ENCODE measurements at places on chromosomes 7 and 10.

- DNase-seq: no peak
These were observed 50.7 kb upstream of the RHEB start for GRCh38 chr7:151570366-151570915.

- no peak for DNase-seq
These were observed 84.7 kb downstream of the CHST15 start for GRCh38 chr10:124008681-124009080.

GRCh38 chr7:156781972-156782371, 111.0 kb downstream of the LMBR1 start:
- no peak for DNase-seq

DNA sequence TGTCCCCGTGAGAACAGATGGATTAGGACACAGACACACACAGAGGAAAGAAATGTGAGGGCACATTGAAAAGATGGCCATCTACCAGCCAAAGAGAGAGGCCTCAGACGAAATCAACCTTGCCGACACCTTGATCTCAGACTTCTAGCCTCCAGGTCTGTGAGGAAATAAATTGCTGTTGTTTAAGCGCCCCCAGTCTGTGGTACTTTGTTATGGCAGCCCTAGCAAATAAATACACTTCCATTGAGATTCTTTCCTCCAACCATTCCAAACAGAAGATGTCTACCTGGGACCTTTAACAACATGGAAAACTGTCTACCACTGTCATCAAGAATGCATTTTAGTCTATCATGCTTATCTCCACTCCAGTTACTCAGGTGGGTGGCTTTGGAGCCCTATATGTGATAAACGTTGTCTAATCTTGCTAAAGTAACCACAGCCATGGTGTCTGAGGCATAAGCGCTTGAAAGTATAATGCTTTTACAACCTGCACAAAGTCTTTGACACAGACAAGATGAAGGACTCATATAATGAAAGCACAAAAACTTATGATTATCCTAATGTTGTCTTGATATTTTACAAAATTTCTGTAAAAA, 244.3 kb downstream of the MTERF1 start:
- no peak for DNase-seq

GRCh38 chr7:145737617-145738016, 379.0 kb upstream of the CNTNAP2 start:
- no peak for DNase-seq

GRCh38 chr10:104117839-104118323, 4.1 kb upstream of the SFR1 start:
- no peak for DNase-seq

DNA sequence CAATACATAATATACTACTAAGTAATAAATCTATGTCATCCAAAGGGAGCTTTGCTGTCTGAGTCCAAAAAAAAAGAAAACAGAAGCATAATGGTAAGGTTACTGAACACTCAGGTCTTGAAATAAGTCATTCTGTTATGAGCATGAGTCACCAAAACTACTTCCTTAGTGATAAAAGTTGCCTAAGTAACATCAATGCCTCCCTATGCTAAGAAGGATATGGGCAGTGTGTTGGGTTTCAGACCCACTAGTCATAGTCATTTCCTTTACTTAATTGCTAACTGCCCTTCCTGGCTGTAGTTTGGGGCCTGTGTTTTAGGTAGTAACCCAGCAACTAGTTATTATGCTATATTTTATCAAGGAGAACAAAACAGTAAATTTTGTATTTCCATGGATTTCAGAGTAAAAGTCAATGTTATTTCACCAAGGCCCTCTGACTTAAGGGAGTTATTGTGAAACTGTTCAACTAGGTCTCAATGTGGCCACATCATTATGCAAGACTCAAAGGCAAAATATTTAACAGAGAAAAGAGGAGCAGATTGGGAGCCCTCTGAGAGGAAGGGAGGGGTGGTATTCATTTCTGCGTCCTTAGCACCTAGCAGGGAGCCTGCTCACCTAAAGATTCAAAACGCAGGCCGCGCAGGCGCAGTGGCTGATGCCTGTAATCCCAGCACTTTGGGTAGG, 11.7 kb upstream of the VIM start:
- DNase-seq: peak; percentile 11
